GM23338 (cell line): ENCODE measurements at places on chromosomes 1 and 21.
A peak's percentile ranks its signal among the peaks of the same experiment; 100 is the strongest.

DNA sequence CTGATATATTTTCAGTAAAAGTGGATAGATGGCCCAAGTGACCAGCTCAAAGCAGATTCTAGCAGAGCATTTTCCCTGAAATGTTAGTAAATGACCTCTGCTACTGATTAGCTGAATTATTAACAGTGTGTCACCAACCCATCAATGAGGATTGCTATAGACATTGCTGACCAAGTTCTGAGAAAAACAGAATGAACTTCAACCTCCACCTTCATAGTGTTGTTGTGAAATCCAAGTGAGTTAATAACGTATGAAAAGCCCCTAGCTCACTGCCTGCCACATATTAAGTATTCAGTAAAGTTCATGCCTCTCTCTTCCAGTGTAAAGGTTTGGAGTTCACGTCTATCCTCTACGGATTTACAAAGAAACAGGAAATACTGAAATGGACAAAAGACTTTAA is 15.8 kb downstream of the PLPP3 start:
- DNase-seq = no peak

DNA sequence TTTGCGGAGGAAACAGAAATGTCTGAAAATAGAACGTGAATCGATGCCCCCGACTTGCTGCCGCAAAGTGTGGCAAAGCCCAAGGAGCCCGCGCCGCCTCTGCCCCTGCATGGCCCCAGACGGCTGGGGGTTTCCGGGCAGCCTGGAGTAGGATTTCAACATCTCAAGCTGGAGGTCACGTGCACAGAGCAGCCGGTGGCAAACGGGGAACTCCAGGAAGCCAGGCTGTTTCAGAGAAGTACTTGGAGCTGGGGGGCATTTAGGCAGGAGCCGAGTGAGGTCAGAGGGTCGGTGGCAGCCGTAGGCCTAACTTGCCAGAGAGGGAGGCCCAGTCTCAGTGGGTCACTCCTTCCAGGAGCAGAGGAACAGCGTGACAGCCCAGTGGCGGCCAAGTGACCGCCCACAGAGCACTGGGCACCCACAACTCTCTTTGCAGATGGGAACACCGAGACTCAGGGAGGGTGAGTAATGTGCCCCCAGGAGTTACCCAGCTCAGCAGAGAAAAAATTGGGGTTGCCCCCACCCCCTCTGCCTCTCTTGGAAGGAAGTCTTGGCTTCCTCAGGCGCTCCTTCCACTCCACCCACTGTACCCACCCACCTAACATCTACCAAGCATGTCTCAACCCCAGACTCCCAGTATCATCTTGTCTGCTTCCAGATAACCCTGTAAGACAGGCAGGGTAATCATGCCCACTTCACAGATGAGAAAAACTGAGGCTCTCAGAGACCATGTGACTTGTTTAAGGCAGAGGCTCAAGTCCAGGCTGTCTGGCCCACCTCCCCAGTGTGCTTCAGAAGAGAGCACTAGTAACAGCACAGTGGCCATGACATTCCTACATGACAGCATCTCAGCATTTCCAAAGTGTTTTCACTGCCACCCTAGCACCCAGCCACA is 179.4 kb downstream of the HIVEP3 start:
- no peak for DNase-seq

DNA sequence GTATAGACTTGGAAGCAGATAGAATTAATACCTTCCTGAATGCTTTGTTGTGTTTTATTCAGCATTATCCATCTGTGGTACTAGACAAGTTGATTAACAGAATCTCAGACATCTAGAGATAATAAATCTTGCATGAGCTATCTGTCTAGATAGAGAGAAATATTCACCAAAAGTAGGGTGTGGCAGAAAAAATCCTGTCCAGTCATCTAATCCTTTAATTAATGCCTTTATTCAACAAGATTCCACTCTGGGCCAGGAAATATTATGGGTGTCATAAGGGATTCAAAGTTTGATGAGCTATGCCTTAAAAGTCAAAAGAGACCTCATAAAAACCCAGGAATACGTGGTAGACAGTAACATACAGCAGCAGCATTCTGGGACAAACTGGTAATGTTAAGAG is 601.2 kb downstream of the LMO4 start:
- DNase-seq = no peak

- DNase-seq = no peak
These were observed 107.0 kb downstream of the MRPS6 start for GRCh38 chr21:34180407-34180806.

GRCh38 chr1:31531177-31531999 is 44.9 kb upstream of the TINAGL1 start:
- DNase-seq = no peak

GRCh38 chr1:155272466-155273342 is 600 bp downstream of the CLK2 start:
- peak; percentile 88 for DNase-seq

DNA sequence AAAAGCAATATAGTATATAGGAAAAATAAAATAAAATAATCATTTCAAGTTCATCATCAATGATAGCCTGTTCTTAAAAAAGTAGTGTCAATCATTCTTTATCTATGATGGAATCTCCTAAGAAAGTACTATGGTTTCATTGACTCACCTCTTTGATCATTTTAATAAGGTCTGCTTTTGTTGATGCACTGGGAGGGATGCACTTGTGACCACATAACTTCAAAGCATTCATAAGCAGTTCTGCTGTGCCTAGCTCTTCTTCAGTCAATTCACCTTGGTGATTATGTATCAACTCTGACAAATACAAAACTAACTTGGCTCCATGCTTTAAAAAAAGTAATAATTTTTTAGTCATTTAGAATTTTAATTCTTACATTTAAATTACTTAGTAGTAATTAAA is 84.8 kb upstream of the GNG4 start:
- DNase-seq = no peak

DNA sequence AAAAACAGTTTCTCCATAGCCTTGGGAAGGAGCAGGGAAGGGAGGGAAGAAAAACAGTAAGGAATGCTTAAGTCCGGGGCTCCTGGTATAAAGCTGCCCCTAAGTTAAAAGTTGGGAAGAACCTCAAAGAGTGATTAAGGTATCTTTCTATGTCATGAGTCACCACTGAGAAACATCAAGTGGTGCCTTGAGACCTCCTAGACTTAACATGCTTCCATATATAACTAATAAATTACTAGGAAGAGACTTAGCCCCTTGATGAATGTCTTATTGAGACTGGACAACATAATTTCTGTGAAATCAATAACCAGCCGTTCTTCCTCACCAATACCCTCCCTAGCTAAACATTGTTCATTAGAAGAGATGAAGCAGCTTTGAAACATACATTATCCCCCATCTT is 121.8 kb upstream of the SLC44A3 start:
- no peak for DNase-seq

DNA sequence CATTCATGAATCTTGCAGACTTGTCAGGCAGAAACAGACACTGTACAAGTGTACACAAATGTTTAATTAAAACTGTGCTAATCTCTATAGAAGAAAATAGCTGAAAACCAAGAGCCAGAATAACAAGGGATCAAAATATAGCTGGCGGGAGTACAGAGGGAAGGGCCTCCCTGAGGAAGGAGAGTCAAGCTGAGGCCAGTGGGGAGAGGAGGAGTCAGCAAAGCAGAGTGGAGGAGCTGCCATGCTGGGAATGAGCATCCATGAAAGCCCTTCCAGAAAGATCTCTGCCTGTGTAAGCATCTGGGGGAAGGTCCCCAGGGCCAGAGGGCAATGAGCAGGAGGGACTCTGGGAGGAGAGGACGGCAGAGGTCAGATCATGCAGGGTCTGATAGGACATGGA is 15.1 kb downstream of the SLAMF8 start:
- DNase-seq = no peak

DNA sequence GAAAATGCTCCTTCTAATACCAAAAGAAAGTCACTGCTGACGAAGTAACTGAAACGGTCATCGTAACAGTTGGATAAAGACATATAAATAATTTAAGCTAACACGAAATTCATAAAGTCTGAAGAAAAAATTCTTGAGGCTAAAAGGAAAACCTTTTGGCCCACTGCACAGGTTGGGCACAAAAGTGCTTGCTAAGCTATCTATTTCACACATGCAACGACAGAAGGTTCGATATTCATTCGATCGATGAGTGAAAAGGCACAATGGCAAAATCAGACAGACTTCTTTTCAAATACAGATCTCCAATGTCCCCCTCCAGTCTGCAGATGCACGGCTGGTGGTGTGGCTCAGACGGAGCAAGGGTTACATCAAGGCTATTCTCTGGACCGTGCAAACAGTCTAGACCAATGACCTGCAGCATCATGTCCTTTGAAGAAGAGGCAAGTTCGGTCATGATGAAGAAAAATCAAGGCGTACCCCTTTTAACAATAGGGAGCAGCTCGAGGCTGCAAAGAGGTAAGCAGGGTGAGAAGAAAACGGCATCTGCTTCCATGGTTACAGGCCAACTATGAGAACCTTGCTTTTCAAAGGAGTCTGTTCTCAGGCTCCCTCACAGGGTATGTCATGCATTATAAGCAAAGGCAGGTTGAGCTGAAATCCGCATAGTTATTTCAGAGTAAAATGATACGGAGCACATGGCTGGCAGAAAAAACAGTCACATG is 579.6 kb downstream of the USP25 start:
- peak; percentile 48 for DNase-seq

GRCh38 chr1:165831146-165831545 is 3.7 kb downstream of the UCK2 start:
- no peak for DNase-seq

GRCh38 chr1:198220428-198220827 is 63.6 kb downstream of the NEK7 start:
- no peak for DNase-seq

- DNase-seq = peak; percentile 81
These were observed 32.9 kb downstream of the GPA33 start for GRCh38 chr1:167057241-167057688.

GRCh38 chr1:151009206-151009587 is 948 bp downstream of the PRUNE1 start:
- DNase-seq = no peak

GRCh38 chr1:41045740-41046139 is 24.2 kb upstream of the SLFNL1 start:
- no peak for DNase-seq

DNA sequence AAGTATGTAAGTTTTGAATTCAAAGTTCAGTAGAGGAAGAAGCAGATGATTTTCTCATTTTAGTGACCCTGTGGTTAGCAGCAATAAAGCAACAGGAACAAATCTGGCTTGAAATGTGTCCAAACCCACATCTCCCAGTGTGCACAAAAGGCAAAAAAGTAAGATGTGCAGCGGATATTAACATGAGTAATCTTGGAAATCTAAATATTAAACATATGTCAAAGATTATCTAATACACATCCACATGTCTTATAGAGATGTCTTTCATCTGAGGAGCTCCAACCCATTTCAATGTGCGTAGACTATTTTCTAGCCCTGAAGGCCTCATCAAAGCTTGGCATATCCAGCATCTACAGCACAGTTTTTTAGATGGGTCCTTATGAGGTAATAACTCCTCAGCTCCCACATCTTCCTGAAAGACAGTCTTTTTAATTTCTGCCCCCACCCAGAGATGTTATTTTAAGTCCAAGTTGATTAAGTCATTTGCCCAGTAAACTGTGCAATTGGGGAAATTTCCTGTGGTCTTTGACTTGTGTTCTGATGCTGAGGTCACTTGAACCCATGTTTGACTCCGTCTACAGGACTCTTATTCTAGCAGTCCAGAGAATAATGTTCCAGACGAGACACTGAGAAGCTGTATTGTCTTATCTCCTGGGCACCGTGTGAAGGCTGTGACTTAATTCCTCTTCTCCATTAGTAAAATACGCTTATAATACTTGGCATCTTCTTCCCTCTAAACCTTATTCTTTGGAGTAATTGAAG is 73.7 kb downstream of the LMO4 start:
- DNase-seq = no peak

- DNase-seq = no peak
These were observed 74.3 kb downstream of the DDR2 start for GRCh38 chr1:162706606-162707005.

GRCh38 chr1:225434046-225434445 is 6.2 kb upstream of the LBR start:
- DNase-seq = no peak

DNA sequence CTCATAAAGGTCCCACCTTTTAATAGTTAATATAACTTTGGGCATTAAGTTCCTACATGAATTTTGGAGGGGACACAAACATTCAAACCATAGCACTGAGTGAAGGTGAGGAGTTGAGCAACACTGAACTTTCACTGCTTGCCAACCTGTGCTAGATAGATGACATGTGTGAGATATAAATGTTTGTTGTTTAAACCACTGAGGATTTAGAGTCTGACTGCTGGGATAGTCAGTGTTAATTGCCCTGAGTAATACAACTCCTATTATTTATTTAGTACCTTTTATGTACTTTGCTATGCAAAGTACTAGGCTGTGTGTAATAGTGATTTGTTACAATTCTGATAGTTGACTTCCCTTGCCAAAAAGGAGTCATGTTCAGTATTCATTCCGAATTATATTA is 32.4 kb upstream of the SLC16A1 start:
- no peak for DNase-seq

GRCh38 chr1:155673003-155673402 is 15.6 kb downstream of the YY1AP1 start:
- DNase-seq = no peak

DNA sequence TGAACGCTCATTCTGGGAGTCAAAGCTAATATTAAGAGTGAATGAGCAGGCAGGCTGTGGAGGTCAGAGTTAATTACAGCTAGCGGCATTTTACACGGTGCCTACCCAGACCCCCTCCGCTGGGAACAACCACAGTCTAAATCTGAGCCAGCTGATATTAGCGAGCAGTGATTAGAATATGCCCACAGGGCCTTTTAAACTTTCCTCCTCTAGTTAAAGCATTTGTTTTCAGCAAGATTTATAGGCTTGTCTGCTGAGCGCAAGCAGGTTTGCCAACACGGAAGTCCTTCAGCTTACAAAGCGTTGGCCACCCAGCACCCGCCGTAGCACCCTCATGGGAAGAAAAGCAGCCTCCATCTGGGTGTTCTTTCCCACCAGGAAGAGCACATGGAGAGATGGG is 72.1 kb downstream of the LMX1A start:
- no peak for DNase-seq

DNA sequence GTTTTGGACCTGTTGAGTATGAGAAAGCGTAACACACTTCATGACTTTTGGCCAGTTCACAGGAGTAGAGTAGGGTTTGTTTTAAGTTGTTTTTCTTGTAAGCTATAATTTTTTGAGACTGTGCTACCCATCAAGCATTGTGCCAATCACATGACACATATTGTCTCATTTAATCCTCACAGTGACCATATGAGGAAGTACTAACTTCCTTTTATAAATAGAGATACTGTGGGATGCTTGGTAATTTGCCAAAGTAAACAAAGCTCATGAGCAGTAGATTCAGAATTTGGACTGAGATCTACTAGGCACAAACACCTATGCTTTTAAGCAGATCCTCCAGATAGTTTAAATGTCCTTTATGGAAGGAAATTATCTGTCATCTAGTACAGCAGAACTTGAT is 178.3 kb downstream of the CACNA1E start:
- no peak for DNase-seq

- DNase-seq = no peak
These were observed 257.3 kb upstream of the ADAMTS5 start for GRCh38 chr21:27224169-27224568.
